ENCODE measurements at places on chromosomes 2 and 18. TPM values are rescaled to one million over a fixed set of nuclear protein-coding genes. Genes with fewer than 3 reads are reported as not detected.

DNA sequence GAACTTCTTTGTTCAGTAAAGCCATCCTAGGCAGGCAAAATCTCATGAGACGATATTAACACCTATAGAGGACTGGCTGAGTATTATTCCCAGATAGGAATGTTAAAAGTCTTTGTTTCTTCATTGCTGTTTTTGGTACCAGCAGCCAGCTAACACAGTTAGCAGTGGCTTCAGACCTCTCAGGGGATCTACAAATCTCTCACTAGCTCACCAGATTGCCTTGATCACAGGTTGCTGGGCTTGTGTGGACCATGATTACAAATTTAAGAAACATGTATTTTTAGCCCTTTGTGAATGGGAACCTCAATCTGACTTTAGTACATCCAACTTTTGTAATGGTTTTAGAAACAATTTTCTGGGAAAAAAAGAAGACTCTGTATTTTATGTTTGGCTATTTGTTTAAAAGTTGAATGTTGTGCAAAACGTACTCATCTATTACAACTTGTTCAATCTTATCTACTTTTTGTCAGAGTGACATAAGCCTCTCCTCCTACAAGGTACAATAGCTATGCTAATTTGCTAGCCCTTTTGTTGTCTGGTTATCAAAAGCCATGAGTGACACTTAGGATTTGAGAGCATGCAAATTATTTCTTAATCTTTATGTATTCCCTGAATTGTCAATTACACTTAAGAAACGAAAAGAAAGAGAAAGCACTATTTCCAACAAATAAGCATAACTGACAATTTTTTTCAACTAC, 693.1 kb downstream of the ERBB4 start:
- no peak for DNase-seq

GRCh38 chr2:147173798-147174197, 671.0 kb upstream of the ACVR2A start:
- no peak for DNase-seq

GRCh38 chr2:24576146-24576545, 85.1 kb downstream of the NCOA1 start:
- DNase-seq, result no peak

DNA sequence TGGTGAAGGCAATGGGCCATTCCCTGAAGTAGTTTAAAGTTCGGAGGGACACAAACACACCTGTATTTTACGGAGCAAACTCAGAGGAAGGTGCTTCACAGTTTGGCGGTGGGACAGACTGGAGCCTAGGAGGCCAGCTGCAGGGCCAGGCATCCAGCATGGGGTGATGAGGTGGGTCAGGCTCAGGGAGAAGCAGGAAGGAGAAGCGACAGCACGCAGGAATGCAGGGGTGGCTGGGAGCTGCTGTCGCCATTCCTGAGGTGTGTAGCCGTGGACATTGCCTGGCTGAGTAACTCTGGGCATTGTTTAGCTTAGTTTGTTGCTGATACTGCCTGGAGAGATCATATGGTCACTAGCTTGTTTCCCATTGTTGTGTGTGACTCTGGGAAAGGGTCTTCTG, 35.8 kb upstream of the METTL21A start:
- no peak for DNase-seq

DNA sequence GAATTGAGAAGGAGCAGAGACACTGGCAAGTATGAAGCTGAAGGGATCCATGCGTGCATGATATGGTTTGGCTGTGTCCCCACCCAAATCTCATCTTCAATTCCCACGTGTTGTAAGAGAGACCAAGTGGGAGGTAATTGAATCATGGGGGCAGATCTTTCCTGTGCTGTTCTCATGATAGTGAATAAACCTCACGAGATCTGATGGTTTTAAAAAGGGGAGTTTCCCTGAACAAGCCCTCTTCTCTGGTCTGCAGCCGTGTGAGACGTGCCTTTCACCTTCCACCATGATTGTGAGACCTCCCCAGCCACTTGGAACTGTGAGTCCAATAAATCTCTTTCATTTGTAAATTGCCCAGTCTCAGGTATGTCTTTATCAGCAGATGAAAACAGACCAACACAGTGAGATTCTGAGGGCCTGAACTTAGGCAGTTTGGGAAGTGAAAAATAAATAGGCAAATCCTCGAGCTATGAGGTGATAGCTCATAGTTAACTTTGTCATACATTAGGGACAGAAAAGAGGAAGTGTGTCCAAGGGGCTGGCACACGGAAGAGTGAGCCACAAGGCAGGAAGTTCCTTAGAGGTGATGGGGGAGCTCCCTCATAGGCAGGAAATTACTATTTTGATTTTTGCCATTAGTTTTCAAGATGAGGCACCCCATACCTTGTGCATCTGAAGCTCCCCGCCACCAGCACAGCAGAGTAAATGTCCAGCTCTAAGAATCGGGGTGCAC, 658.8 kb upstream of the ID2 start:
- DNase-seq, result no peak

GRCh38 chr18:11407940-11408339, 201.5 kb upstream of the SLC35G4 start:
- DNase-seq, result no peak

DNA sequence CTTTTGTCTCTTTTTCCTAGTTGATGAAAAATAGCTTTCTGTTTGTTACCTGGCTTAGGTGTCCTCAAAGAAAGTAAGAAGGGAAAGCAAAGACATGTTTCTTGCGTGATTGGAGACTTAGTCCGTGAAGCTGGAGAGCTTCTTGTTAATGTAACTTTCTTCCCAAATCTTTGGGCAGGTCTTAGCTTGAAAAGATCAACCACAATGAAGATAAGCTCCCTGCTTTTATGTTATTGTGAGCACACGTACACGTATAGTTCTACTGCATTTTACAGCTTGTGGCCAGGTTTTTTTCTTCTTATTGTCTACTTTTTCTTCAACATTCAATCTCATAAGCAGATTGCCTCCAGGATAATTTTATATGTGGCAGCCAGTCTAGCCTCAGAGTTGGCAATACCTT, 99.8 kb downstream of the DIS3L2 start:
- no peak for DNase-seq

GRCh38 chr18:40179729-40180461, 1775.1 kb upstream of the PIK3C3 start:
- no peak for DNase-seq

GRCh38 chr2:107290041-107290440, 404.1 kb upstream of the ST6GAL2 start:
- DNase-seq, result no peak

DNA sequence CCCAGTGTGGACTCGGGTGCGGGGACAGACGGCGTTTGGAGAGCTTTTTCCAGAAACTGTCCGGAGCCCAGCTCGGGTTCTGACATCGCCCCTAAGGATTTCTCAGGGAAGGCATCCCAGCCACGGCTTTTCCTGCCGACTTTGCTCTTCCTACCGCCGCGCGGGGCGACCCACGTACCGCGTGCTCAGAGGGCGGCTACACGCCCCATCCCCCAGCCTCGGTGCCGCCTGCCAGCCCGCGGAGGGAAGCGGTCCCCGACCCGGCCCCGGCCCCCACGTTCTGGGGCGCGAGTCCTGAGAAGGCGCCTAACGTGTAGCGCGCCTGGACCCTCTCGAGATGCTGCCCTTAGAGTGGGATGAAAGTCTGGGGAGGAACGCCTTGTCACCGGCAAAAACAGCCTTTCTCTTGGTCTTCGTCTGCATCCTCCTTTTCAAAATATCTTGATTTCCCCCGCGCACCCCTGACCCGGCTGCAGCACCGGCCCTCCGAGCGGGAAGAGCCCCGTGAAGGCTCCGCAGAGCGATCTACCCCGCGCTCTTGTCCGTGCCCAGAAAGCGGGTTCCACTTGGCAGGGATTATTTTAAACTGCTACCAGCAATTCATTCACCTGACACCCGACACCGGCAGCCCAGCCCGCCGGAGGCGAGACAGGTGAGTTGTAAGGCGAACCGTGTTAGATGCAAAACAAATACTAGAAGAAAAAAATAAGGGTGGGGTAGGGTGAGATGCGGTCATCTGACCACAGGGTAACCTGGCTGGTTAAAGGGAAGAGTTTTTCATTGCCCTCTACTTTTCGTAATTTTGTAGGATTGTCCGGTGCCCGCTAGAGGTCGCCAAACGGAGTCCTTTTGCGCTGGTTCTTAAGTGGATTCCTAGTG, 812 bp upstream of the KCNG3 start:
- peak; percentile 77 for DNase-seq

- DNase-seq, result no peak
These were observed 6.5 kb downstream of the CYS1 start for GRCh38 chr2:10073706-10074105.

DNA sequence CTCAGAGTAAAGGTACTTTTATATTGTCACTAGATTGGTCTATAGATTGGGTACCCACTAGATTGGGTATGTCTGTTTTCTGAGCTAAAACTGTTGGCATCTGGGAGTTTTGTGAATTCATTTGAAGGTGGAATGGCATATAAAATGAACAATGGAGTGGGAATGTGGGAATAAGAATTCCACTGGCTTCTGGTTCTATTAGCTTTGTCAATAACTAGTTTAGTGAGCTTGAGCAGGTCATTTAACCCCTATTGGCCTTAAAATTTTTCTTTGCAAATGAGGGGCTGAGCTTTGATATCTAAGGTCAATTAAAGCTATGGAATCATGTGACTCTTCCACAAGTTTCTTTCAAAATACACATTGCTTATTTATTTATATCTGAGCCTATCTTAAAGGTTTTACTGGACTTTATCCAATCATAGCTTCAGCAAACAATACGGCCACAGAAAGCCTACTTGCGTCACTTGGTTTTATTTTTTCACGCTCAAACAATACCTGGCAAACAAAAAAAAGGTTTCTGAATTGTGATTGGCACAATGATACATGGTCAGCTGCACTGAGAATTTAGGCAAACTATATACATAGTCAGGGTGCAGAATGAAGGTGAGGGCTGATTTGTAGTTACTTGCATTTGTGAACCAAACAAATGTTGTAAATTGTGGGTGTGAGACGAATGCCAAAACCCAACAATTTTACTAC, 28.8 kb upstream of the ITPRID2 start:
- DNase-seq, result no peak

DNA sequence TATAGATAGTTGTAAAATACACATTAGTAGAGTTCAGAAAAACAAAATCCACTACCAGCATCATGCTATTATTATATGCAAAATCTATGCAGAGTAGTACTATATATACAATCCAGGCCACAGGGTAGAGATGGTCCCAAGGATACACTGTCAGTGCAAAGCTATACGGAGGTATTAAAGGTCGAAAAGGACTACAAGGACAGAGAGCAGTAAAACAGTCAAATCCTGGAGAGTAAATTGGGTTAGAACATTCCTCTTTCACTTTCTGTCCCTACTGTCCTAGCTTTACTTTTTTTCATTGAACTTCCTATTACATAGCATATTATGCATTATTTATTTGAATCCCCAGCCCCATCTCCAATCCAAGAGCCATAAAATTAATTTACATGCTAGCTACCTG, 39.7 kb upstream of the SDC1 start:
- DNase-seq, result no peak

DNA sequence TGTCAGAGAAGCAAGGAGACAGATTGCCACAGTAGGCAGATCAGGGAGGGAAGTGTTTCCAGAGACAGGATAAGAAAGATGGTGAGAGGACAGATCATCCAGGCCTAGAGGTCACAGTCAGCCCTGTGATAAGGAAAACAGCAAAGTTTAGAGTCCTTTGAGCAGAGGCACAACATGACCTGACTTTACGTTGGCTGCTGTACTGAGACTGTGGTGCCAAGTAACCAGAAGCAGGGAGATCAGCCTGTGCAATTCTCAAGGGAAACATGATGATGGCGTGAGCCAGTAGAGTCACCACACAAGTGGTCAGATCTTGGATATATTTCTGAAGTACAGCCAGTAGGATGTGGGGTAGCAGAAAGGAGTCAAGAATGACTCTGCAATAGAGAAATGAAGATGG, 43.7 kb downstream of the SMC6 start:
- DNase-seq, result no peak

DNA sequence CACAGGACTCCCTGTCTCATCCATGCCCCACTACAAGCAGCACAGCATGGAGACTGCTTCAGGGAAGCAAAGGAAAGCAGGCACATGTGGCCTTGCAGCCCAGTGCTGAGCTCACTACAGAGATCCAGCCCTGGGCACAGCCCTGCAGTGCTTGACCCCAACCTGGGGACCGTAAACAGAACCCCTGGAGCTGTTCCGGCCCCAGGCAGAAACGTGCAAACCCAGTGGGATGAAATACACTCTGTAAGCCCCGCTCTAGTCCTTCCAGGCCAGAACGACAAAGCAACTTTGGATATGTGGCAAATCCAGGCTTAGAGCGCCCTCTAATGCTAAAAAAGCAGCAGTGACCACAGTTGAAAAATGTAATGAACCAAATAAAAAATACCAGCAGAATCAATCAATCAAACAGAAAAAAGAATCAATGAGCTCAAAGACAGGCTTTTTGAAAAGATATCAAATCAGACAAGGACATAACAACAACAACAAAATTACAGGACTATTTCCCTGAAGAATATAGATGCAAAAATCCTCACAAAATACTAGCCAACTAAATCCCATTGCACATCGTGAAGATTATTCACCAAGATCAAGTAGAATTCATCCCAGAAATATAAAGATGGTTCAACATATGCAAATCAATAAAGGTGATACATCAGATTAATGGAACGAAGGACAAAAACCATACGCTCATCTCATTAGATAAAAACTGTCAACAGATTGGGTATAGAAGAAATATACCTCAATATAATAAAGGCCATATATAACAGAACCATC, 45.6 kb downstream of the ZNF519 start:
- DNase-seq, result peak; percentile 51

DNA sequence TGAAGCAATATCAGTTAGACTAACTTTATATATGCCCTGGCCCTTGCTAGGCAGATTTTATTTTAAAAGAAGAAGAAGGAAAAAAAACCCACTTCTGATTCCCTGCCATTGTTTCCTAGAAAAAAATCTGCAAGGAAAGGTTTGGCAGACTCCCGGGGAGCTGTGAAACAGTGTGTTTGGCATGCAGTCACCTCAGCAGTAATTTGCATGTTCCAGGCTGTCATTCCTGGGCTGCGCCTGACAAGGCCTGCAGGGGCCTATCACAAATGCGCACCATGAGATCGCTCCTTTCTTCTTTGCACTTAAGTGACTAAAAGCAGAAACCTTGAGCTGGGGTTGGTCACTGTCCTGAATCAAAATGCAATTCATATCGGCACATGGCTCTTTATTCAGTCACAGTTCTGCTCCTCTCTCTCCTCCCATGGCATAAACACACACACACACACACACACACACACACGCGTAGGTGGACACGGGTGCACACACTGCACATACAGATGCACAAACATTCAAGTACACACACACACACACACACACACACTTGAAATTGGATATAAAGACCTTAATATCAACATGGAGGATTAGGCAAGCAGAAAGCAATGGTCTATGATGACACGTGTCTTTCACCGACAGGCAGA, 172.8 kb downstream of the MYT1L start:
- DNase-seq, result no peak

CDH2 gene
- 0.09 TPM for total RNA-seq

ZEB2 gene
- 101 TPM for total RNA-seq

ABCG8 gene
- total RNA-seq, result not detected

KCTD18 gene
- 3.0 TPM for total RNA-seq

MRPS9 gene
- 47.4 TPM for total RNA-seq

MALL gene
- 0.24 TPM for total RNA-seq

RNU2-63P gene
- total RNA-seq, result 33.0 TPM

CDK15 gene
- total RNA-seq, result not detected

EMILIN1 gene
- 1.0 TPM for total RNA-seq
